ENCODE measurements at places on chromosomes 5 and 9.

DNA sequence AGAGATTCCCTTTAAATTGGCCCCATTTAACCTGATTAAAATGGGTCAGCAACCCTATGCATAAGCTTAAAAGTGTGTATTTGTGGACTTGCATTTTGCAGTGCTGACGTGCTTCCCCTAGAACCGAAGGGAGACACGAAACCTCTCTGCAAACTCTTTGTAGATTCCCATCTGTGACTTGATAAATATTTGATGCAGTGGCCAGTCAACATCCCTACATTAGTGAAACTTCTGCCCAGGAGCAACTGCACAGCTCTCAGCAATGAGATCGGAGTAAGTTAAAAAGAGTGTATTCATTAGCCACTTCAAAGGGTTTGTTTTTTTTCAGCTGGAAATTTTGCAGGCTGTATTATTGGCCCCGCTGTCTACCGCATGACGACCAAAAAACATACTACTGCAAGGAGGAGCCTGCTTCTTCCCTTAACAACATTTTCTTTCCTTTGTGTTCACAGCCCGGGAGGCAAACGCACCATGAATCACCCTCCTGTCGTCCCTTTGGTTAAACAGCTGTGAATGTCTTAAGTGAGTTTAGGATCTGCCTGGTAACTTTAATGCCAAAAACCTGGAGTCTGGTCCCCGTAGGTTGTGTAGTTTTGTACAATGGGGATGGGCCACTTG, 38.0 kb upstream of the TCERG1 start:
- DNase-seq, result peak; percentile 5

DNA sequence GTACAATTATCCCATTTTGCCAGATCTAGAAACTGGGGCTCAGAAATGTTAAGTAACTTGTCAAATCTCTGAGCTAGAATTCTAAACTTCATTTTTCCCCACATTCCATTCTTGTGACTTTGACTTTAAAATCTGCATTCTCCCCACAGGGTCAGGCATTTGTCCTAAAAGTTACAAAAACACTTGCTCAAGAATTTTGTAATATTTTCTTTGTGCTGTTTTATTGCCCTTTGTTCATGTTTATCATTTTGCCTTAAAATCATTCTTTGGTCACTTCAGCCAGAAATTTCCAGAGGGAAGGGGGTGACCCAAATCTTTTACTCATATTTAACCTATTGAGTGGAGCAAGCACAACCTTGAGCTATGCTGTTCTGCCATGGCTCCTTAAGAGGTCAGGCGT, 120.1 kb upstream of the CCL21 start:
- DNase-seq, result no peak

GRCh38 chr5:152711801-152712388, 306.8 kb upstream of the NMUR2 start:
- no peak for DNase-seq

GRCh38 chr9:4769321-4770080, 23.2 kb upstream of the RCL1 start:
- no peak for DNase-seq

DNA sequence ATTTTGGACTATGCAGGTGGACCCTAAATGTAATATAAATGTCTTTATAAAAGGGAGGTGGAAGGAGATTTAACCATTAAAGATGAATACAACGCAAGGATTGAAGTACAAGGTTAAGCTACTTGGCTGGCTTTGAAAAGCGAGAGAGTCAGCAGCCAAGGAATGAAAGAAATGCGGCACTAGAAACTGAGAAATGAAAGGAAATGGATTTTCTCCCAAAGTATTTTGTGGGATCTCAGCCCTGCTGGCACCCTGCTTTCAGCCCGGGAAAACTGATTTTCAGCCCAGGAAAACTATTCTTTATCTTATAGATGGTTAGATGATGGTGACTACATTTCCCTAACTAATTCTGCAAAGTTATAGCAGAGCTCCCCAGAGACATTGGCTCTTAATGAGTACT, 1349.6 kb upstream of the C9orf72 start:
- DNase-seq, result no peak

DNA sequence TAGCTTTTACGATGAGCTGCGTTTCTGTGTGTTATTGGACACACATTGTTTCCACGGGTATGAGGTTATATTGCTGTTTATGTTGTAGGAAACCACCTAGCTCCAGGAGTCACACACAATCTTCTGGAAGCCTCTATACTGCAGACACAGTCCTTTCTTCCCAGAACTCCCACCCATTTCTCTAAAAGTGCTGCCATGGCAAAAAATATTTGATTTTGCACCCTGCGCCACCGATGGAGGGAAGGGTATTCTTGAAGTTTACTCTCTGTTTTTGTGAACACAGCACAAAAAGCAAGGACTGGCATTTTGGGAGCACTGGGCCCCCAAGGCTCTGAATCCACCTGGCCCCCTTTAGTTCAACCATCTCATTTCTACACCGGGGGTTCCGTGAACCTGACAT, 187.5 kb downstream of the ICE1 start:
- no peak for DNase-seq

DNA sequence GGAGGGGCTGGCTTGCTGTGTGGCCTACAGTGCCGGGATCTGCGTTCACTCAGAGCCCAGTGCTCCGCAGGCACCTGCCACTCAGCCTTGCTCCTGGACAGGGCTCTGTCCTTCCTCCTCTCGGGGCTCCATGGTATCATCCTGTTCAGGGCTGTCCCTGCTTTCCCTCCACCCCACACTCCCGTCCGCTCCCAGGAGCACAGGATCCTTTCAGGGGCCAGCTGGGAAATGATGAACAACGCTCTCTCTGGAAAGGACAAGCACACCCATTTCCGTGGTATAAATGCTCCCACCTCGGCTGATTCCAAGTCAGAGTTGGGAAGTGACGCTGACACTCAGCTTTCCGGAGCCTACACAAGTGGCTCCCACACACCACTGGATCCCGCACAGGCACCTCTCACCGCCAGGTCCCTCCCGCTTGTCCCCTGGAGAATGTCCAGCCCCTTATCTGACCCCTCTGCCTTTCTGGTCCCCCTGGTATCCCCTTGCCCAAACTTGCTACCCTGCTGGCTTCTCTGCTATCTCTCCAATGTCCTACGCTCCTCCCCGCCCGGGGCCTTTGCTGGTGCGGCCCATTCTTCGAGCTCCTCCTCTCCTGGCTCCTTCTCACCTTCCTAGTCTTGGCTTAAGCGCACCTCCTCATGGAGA, 21.3 kb downstream of the HMCN2 start:
- DNase-seq, result no peak

- no peak for DNase-seq
These were observed 9.2 kb downstream of the JADE2 start for GRCh38 chr5:134534726-134535110.

DNA sequence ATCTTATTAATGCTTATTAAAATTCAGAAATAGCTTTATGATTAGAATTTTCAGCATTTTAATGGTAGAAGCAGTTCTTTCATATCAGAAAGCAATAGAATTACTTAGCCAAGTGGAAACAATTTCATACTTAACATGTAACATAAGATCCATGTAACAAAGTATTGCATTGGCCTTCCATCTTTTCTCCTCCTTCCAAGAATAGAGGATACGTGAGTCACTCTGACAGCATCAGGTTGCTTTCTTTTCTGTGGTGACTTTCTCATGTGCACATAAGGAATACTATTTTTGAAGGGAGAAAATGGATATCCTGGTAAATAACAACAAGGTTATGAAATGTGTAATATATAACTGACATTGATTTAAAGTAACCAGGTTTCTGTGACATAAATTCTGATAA, 272.2 kb downstream of the ANXA1 start:
- DNase-seq, result no peak

GRCh38 chr5:177133096-177133852, at the start of gene NSD1:
TSS of gene NSD1 (plus strand) at chr5:177133773. CDS start at chr5:177135104, 1,331 bp downstream.
- no peak for DNase-seq

GRCh38 chr5:181260720-181261319, at the start of gene TRIM52:
TSS of gene TRIM52 (minus strand) at chr5:181261143. CDS start at chr5:181260813, 330 bp downstream.
- DNase-seq, result no peak

DNA sequence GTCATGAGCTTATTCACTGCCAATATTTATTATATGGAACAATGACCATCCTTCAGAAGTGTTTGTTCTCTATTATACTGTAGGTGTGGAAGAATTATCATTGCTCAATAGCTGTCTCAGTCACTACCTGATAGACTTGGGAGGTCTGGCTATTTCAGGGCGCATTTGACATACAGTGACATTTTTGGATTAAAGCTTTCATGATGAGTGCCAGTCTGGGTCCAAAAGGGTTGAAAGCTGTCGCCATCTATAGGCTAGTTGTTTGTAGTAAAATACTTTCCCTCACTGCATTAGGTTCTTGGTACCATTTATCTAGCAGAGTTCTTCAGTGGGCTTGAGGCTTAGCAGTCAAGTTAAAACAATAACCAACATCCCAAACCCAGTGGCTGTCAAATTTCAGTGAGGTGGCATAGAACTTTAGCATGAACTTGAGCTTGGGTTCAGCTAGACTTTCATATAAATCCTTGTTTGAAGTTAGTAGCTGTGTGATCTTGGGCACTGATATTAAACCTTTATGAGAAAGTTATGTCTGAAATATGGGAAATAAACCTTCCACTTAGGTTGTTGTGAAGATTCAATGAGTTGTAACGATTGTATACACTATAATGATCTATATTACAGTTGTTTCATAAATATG, 110.5 kb upstream of the CDKN2B start:
- no peak for DNase-seq

GRCh38 chr5:33641744-33642505, 201.2 kb downstream of the TARS1 start:
- no peak for DNase-seq

DNA sequence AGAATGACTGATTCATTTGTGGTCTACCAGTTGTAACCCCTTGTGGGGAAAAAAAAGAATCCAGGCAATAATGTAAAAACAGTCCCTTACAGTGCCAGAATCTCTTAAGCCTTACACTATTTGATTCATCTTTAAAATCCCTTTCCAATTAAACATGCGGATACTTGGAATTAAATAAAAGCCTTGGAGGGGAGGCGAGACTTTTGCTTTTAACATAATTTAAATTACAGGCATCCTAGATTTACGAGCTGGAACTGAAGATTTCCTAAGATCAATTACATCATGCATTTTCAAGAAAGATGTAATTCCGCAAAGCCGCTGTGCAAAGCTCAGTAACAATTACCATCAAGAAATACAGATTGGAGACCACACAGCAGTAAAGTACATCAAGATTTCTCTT, 370.2 kb downstream of the MTRR start:
- no peak for DNase-seq

- no peak for DNase-seq
These were observed 99.7 kb upstream of the KIF2A start for GRCh38 chr5:62206150-62206829.

DNA sequence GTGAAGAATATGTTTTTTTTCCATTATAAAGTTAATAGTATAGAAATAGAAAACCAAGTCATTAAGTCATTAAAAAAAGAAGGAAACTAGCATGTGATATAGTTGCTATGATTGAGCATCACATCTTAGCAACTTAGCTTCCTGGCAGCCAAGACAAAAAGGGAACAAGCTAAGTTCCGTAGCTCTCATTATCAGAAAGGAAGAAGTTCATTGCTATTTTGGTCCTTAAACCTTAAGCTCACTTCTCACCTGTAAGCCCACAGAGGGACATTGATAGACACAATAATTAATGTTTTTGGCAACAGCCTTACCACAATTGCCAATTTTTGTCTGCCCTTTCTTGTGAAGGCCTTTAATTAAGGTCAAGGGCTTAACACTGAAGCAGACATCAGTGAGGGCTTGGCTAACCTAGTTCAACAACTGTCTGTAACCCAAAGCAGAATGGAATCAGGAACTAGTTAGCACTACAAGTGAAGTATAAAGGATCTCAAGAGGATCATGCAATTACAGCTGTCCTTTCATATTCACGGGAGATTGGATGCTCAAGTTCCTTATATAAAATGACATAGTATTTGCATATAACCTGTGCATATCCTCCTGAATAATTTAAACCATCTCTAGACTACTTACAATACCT, 24.0 kb upstream of the KLF4 start:
- DNase-seq, result no peak

- no peak for DNase-seq
These were observed 41.0 kb upstream of the FCN2 start for GRCh38 chr9:134839455-134840125.

- DNase-seq, result peak; percentile 98
These were observed at the start of gene FNIP1 for GRCh38 chr5:131796793-131797693. TSS of gene FNIP1 (minus strand) at chr5:131797017. CDS start at chr5:131796921, 96 bp downstream.
